ENCODE measurements at places on chromosomes 1 and 21. TPM values are rescaled to one million over a fixed set of nuclear protein-coding genes. Genes with fewer than 3 reads are reported as not detected.
A peak's percentile ranks its signal among the peaks of the same experiment; 100 is the strongest.

DNA sequence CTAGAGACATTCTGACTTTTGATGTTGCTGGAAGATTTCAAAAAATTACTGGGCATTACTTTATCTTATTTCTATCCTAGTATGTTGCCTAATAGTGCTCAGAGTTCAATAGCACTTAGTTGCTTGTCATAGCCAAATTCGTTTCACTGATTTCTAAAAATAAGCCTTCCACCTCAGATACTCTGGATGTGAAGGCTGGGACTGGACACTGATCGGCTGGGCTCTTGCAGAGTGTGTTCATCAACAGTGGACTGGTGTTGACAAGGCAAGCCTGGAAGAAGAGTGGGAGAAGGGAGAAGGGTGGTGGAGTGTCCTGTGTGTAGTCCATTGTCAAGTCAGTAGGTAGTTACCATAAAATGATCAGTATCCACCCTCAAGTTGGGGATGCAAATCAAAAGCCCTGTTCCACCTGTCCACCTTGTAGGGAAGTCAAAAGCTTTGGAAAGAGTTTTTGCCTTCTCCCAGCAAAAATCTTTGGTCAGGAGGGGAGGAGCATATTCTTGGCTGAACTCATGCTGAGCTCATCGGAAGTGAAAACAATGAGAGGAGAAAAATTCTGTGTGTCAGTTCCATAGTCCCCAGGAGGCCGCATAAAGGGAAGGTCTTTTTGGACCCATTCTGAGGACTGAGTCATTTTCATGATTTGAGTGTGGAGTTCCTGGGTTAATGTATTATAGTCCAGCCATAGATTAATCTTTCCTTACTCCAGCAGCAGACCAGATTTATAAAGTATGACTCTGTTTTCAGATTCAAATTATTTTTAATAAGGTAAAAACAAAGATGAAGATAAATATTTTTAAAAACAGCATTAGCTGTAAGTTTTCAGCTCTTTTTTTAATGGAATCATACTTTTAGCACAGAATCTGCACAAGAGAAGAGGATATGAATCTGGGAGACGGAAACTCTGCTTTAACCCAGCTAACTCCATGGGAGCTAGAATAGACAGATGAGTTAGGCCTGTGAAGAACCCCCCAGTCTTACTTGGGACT lies 99.5 kb upstream of the BMP8A start:
- DNase-seq: no peak

DNA sequence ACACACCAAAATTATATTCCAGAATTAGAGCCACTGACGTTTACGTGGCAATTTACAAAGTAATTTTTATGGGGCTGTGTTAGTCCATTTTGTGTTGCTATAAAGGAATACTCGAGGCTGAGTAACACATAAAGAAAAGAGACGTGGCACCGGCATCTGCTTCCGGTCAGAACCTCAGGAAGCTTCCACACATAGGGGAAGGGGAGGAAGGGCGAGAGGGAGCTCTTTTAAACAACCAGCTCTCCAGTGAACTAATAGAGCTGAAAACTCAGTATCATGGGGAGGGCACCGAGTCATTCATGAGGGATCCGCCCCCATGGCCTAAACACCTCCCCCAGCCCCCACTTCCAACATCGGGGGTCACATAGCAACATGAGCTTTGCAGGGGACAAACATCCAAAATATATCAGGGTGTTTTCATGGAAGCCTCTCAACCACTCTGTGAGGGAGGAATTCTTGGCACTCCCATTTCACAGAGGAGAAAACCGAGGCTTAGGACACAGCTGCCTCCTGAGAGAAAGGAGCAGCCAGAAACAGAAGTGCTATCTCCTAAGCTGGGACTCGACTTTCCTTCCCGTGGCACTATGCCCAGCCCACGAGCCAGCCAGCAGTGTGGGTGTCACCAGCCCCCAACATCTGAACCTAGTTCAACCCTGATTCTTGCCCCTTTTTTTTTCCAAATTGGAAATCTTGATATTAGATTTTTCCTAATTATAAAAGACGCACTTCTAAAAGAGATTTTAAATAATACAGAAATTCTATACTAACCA lies 29.2 kb downstream of the MIS18A start:
- DNase-seq: no peak

DNA sequence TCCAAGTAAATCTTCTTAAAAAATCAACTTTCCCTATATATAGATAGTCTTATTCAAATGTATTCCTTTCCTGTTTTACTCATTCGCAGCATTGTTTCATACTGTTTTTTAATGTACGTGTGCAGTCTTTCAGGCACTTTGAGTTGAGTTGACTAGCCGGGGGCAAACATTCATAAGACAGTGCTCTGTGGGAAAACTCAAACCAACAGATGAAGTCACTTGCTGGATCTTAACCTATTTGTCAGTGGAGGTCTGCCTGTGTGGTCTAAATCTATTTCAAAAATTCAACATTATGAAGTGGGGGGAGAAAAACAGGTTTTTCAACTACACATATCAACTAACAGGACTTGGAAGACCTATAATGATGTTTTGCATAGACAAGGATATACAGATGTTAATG lies 6.2 kb downstream of the HSD11B1 start:
- no peak for DNase-seq

DNA sequence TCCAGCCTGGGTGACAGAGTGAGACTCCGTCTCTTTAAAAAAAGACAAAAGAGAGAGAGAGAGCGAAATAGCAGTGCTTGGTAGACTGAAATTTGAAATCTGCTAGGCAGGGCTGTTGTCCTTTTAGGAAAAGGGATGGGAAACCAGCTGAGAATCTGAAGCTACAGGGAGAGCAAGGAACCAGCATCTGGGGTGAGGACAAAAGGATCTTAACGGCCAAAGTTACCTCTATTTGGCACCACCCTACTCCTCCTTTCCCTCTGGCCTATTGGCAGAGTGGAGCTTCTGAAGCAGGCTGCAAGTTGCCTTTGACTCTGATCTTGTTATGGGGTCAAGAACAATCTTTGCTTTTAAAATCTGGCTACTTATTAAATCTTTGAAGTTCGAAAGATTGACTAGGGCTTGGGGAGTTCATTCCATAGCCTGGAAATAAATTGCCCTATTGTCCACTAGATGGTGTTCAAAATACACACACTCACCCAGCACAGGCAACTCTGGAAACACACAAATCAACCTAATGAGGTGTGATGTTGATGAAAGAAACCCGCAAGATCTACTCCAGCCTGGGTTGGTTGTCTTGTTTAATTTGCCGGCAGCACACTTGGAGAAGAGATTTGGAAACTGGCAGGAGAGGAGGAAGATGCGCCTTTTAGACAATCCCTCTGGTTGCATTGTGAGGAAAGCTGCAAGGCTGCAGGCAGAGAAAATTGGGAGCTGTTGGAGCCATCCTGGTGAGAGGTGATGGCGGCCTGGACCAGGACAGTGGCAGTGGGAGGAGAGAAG lies 16.5 kb upstream of the PARP1 start:
- DNase-seq: no peak

- no peak for DNase-seq
These were observed 90.1 kb downstream of the MATN1 start for GRCh38 chr1:30633294-30633693.

- DNase-seq: no peak
These were observed at the start of gene TNNI3K for GRCh38 chr1:74235153-74235552. TSS of gene TNNI3K (plus strand) at chr1:74235387. CDS start at chr1:74235452, 65 bp downstream.

DNA sequence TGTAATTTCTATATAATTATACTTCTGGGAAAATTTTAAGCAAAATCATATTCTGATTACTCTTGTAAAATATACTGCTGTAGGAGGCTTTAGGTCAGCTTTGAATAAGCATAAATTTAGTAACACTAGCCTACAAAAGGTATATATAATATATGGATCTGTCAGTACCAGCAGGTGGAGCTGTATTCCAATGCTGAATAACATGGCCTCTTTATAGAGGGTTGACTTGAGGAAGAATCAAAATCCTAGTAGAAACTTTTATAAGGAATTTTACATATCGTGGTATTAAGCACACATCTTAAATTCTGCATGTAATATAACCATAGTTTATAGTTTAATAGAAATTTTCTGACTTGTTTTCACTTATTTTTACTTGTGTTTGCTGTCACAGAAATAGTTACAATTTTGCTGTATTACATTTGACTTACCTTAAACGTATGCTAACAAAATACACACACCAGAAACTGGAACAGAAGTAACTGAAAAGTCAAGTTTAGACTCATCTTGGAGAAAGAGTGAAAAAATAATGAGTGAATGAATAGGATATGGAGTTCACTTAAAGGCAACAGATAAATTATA lies 79.3 kb downstream of the HMCN1 start:
- DNase-seq: no peak

GRCh38 chr1:30403726-30404125 lies 319.7 kb downstream of the MATN1 start:
- DNase-seq: no peak

- DNase-seq: no peak
These were observed 2.2 kb upstream of the TOMM20 start for GRCh38 chr1:235130766-235131270.

- DNase-seq: no peak
These were observed 91.6 kb upstream of the FOXD3 start for GRCh38 chr1:63230722-63231121.

GRCh38 chr1:90107990-90108389 lies 113.1 kb downstream of the ZNF326 start:
- DNase-seq: no peak

DNA sequence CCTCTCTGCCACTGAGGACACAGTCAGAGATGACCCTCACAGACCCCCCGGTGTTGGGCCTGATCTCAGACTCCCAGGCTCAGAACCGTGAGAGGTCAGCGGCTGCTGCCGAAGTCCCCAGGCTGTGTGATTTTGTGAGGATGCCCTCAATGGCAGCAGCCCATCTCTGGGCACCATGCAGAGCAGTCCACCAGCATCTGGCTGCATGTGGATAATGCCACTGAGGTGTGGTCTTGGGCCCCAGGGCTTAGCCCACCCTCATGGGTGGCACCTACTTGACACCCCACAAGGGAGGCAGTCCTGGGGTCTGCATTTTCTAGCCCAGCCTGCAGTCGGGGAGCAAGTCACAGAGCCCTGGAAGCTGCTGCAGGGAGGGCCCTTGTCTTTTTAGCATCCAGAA lies 5.5 kb upstream of the ACTRT2 start:
- DNase-seq: no peak

DNA sequence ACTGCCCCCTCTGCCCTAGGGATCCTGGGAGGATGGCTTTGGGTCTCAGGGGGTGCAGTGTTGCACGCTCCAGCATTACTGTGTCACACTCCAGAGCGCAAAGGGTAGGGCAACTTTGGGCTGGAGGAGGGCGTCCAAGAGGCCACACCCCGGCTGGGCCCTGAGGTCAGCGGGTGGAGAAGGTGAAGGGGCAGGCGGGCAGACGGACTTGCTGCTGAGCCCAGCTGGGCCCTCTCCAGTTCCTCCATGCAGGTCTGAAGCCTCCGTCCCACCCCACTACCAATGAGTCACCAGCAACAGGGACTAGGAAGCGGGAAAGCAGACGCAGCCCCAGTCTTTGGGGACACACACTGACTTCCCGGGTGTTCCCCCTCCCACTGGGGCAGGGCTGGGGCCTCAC lies 116.0 kb downstream of the CASZ1 start:
- DNase-seq: no peak

GRCh38 chr1:66231681-66232463 lies 302.1 kb upstream of the SGIP1 start:
- no peak for DNase-seq

- no peak for DNase-seq
These were observed 379.6 kb downstream of the TTLL7 start for GRCh38 chr1:83619170-83619896.

DNA sequence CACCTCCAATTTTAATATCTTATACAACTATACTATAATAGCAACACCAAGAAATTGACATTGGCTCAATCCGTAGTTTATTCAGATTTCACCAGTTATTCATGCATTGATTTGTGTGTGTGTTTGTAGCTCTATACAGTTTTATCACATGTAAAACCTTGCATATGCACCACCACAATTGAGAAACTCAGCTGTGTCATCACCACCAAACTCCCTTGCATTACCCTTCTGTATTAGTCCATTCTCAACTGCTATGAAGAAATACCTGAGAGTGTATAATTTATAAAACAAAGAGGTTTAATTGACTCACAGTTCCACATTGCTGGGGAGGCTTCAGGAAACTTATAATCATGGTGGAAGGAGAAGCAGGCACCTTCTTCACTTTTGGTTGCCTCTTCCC lies 162.1 kb downstream of the PATJ start:
- no peak for DNase-seq

DNA sequence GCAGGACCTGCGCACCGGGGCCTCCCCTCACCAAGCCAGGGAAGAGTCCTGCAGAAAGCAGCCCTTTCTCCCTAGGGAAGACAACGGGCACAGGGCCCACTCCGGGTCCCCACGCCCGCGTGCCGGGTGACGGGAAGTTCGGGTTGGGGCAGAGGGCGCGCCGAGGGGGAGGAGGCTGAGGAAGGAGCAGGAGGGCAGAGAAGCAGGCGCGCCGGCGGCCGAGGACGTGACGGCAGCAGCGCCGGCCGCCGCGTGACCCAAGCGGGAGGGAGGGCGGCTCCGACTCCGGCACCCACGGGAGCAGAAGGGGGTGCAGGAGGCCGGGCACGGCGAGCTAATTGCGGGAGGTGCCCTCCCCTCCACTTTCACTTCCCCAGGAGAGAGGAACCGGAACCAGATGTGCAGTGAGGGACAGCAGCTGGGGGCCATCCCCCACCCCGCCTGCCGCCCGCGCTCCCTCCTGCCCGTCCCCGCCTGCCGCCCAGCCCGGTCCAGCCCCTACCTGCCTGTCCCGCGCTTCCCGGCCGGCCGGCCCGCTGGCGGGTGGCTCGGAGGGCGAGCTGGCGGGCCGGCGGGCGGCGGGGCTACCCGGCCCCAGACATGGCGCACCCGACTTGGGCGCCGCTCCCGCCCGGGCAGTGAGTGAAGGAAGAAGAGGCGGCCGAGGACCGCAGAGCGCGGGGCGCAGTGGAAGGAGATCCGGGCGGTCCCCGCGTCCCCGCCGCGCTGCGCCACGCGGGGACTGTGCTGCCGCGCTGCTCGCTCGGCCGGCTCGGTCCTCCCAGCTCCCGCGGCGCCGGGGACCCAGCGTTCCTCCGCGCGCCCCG lies 510 bp downstream of the DENND4B start:
- peak; percentile 55 for DNase-seq

DNA sequence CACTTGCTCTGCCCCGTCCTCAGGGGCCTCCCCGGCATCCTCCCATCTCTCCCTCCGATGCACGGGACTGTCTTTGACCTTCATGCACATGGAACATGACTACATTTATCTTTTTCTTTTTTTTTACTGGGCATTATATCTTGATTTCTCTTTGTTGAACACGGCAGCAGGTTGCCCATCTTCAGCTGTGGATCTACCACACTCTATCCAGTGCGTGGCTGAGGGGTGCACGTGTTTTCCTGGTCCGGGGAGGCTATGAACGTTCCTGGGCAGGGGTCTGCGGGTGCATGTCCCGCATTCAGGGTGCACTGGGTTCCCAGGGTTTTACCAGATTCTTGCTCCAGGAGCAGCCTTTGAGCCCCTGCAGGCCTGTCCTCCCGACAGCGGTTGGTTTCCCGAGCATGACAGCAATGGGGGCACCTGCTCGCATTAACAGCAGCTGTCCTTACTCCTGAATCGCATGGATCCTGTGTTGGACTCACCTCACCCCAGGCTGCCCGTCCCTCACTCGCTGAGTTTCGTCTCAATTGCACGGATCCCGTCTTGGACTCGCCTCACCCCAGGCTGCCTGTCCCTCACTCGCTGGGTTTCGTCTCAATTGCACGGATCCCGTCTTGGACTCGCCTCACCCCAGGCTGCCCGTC lies 7.4 kb downstream of the POFUT2 start:
- no peak for DNase-seq

DMBX1 gene
- total RNA-seq: not detected

TSNAX gene
- 43.3 TPM for total RNA-seq

PLPPR4 gene
- not detected for total RNA-seq

BRWD1 gene
- total RNA-seq: 24.7 TPM

SAMD13 gene
- total RNA-seq: not detected

GUCA2B gene
- total RNA-seq: not detected

DPH2 gene
- 128 TPM for total RNA-seq

TSHB gene
- not detected for total RNA-seq

MPZ gene
- total RNA-seq: 1.1 TPM

TXNIP gene
- total RNA-seq: 68.9 TPM

IL6R gene
- total RNA-seq: 20.7 TPM

All from activated T-cell treated with anti-CD3 and anti-CD28 coated beads, Interleukin-2, amount 50 U/mL, for 4 hours (primary cell).